Stimulated activated CD8-positive, alpha-beta memory T cell treated with anti-CD3 and anti-CD28 coated beads, Interleukin-12 subunit alpha, Interleukin-12 subunit beta, amount 100 ng/mL, for 4 hours (primary cell): ENCODE measurements at places on chromosomes 3 and 15.

- no peak for DNase-seq
These were observed 34.3 kb downstream of the DNAJB8 start for GRCh38 chr3:128432301-128432970.

DNA sequence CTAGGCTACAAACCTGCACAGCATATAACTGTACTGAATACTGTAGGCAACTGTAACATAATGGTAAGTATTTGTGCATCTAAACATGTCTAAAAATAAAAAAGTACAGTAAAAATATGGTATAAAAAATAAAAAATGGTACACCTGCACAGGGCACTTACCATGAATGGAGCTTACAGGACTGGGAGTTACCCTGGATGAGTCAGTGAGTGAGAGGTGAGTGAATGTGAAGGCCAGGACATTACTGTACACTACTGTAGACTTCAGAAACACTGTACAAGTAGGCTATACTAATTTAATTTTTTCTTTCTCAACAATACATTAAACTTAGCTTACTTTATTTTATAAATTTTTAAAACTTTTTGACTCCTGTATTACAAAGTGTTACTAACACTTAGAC is 265.3 kb downstream of the KLF13 start:
- DNase-seq = no peak

DNA sequence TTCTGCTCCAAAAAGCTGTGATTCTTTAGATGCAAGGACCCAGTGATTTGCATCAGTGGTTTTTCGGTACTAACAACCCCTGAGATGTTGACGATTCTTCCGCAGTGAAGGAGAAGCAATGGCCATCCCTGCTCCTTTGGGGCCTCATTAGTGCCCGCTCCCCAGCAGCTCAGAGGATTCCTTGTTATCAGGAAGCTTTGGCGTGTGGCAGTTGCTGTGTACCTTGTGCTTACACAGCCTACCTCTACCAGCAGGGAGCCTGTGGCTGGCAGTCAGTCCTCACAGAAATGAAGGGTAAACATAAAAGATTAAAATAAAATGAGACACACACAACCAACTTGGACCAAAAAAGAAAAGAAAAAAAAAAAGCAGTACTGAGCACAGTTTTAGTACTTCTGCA is 55.2 kb downstream of the CNTN3 start:
- no peak for DNase-seq

DNA sequence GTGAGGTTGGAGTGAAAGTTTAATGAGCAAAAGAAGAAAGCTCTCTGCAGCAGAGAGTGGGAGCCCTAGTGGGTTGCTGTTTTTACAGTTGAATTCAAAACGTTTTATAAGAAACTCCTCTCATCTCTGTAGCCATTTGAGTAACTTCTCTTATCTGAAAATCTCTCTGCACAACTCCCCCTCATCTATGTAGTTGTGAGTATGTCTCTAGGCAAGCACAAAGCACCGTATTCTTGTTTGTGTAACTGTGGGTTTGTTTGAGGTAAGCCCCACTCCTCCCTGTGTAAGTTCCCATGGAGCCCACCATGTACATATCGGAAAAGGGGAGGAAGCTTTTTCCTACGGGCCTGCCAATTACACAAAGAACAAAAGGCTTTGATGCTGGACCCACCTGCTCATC is 56.5 kb upstream of the GOLGA6L2 start:
- DNase-seq = no peak

DNA sequence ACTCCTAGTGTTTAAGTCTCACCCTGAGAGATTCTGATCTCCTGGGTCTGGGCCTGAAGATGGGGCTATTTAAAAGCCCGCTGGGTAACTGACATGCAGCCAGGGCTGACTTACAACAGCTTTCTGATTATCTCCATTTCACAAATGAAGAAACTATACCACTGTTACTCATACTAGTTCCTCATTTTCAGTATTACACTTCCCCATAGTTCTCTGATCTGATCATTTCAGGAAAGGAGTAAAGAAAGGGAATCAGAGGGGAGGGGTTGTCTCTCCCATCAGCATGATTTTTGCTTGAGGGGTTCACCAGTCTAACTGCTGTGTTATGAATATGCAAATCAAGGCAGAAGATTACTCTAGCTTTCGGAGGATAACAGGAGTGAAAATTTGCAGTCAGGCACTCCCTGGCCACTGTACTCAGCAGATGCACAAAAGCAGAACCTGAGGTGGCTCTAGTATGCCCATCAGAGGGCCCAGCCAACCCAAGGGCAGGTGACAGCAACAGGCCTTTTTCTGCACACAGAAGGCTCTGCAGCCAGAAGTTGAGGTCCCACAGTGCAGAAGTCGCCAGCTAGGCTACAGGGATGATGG is 59.4 kb downstream of the DAPK2 start:
- DNase-seq = no peak

GRCh38 chr15:96031426-96032110 is 298.9 kb upstream of the NR2F2 start:
- no peak for DNase-seq

DNA sequence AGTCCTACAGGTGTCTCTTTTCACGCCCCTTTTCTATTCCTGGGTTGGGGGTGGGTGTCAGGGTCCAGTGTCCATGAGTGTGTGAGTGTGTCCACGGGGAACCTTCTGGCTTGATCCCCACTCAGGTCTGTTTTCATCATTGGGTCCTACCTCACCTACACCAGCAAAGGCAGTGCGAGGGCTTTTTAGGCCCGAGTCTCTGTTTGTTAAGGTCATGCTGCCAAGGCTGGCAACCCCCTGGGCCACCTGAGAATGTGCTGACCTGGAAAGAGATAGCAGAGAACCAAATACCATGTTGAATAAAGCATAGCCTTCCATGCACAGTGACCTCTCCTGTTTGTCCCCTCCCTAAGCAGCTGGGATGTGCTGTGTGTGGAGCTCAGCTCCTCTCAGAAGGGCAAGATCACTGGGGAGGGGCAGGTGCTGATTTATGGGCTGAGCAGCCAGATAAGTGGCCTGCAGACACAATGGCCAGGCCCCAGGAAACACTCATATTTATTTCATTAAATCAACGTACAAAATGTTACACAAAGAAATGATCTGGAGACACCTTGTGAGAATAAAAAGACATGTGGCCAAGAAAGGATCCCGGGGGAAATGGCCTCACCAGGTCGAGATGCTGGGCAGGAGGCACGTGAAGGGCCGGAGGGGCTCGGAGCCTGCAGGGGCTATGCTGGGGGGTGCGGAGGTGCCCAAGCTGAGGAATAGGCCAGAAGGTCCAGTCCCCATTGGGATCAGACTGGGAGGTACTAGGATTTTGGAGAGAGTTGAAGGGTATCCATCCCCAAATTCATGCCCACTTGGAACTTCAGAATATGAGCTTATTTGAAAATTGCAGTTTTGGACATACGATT is 36.1 kb downstream of the RAB6B start:
- DNase-seq = no peak
